ENCODE measurements at places on chromosomes 1 and 21. TPM values are rescaled to one million over a fixed set of nuclear protein-coding genes. Genes with fewer than 3 reads are reported as not detected.
A peak's percentile ranks its signal among the peaks of the same experiment; 100 is the strongest.

The AVPR1B gene
- total RNA-seq, result not detected

The SERPINC1 gene
- total RNA-seq, result 3.7 TPM

The CD52 gene
- not detected for total RNA-seq

The SYNJ1 gene
- 12.1 TPM for total RNA-seq

The DNM3 gene
- 9.6 TPM for total RNA-seq

GRCh38 chr1:160641323-160642280, 5.2 kb downstream of the SLAMF1 start:
- no peak overlapping the region for H3K27ac ChIP-seq
- DNase-seq, result no peak
- no peaks in the 10 kb centered on the region for H3K27me3 ChIP-seq
- no peak overlapping the region for H3K4me3 ChIP-seq
- H3K36me3 ChIP-seq, result no peaks in the 10 kb centered on the region

DNA sequence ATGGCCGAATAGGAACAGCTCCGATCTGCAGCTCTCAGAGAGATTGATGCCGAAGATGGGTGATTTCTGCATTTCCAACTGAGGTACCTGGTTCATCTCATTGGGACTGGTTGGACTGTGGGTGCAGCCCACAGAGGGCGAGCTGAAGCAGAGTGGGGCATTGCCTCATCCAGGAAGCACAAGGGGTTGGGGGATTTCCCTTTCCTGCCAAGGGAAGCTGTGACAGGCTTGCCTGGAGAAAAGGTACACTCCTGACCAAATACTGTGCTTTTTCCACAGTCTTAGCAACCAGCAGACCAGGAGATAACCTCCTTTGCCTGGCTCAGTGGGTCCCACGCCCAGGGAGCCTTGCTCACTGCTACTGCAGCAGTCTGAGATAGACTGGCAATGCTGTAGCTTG, 66.9 kb downstream of the HSD3B1 start:
- no peaks in the 10 kb centered on the region for H3K4me1 ChIP-seq
- H3K27ac ChIP-seq, result no peak overlapping the region
- no peaks in the 10 kb centered on the region for H3K27me3 ChIP-seq
- H3K36me3 ChIP-seq, result no peaks in the 10 kb centered on the region

DNA sequence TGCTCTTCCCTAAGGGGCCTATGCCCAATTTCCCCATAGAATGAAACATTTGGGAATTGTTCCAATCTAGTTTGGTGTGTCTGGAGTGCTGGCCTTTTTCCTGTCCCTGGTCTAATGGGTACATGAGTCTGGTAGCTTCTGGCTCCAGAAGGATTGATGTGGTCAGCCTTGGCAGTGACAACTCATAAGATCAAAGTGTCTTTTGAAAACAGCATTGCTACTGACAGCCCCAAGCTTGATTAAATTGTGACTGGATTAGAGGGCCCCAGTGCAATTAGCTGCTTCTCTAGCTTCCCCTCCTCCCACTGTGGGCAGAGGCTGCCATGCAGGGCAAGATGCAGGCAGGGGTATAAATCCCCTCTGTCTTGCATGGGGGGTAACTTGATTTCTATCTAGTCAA, 130.9 kb downstream of the UCK2 start:
- H3K27me3 ChIP-seq, result no peaks in the 10 kb centered on the region
- DNase-seq, result no peak
- H3K4me3 ChIP-seq, result no peak overlapping the region
- H3K4me1 ChIP-seq, result no peaks in the 10 kb centered on the region

- no peak overlapping the region for H3K4me3 ChIP-seq
- H3K27me3 ChIP-seq, result no peaks in the 10 kb centered on the region
- peaks cover 4% of the 10 kb centered on the region for H3K4me1 ChIP-seq
- peaks cover 42% of the 10 kb centered on the region for H3K36me3 ChIP-seq
Measured at GRCh38 chr21:42841156-42841915, 38.0 kb downstream of the WDR4 start.

DNA sequence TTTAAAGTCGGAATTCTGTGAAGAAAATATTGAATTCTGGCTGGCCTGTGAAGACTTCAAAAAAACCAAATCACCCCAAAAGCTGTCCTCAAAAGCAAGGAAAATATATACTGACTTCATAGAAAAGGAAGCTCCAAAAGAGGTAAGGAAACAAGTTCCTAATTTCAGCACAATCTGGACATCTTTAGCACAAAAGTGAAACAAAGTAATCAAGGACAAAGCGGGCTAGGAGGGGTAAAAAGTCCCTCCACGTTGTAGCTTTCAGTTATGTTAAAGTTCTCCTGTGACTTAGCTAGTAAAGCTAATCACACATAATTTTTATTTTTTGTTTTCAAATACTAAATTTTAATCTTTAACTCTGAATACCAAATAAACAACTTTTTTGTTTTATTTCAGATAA, 2.2 kb downstream of the RGS2 start:
- no peaks in the 10 kb centered on the region for H3K4me1 ChIP-seq
- H3K36me3 ChIP-seq, result peaks cover 8% of the 10 kb centered on the region
- H3K27me3 ChIP-seq, result no peaks in the 10 kb centered on the region
- peak overlapping the region; percentile 84 for H3K4me3 ChIP-seq
- peak overlapping the region; percentile 11 for H3K27ac ChIP-seq
